GM12891 (cell line): ENCODE measurements at places on chromosomes 3 and 15.

GRCh38 chr3:179536256-179536655, 26.5 kb upstream of the ACTL6A start:
- DNase-seq: no peak

GRCh38 chr3:183980403-183980802, 37.3 kb downstream of the ABCC5 start:
- DNase-seq: no peak

GRCh38 chr3:136818191-136818768, 646 bp upstream of the SLC35G2 start:
- no peak for DNase-seq

- DNase-seq: no peak
Observed at GRCh38 chr15:82018201-82018600, 27.6 kb downstream of the MEX3B start.

GRCh38 chr3:38137615-38138348, 679 bp upstream of the MYD88 start:
- DNase-seq: no peak

GRCh38 chr3:32181365-32181764, 57.1 kb upstream of the CMTM8 start:
- no peak for DNase-seq

DNA sequence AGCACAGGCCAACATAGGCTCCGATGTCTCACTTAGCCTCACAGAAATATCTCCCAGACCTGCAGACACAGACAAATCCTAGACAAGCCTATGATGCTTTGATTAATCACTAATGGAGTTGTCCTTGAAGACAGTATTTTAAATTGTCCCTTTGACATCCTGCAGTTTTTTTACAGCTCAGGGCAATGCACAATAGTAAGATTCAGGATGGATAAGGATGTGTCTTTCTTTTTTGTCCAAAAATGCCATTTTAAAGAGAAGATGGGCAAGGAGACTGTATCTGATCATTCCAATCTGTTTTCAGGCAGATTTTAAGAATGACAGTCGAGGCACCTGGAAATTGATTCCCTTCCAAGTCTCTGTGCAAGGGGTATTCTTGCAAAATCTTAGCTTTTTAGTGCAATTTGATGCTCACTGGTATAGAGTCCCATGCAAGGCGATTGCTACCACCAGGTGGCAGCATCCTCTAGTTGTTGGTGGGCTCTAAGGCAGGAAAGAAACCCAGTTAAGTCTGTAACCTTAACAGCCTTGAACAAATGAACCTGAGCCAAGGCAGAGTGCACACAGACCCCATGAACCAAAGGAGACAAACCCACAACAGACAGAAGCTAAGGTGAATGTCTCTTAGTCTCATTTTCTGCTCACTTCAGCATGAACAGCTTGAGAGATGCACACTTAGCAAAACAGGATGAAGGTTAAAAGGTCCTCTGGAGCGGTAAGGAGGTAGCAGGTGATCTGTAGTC, 51.2 kb upstream of the MINAR1 start:
- peak; percentile 37 for DNase-seq

DNA sequence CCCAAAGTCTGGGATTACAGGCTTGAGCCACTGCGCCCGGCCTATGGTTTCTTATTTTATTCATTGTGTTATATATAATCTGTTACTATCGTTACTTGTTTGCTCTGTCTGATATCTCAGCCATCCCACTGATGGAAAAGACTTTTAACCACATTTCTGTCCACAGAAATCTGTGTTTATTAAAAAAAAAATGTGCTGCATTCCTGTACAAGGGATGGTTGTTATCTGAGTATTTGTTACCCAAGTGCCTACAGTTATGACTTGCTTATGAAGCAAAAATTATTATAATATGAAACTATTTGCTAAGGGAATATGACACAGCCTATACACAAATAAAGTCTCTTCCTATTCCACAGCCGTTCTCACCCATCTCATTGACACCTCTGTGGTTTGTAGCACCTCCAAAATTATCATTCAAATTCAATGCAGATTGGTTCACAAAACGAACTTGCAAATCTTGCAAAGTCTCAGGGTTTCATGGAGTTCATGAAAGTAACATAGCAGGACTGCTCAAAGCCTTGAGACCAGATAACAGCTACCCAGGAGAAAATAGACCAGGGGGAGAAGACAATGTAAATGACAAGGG, 47.4 kb upstream of the UBE2E1 start:
- no peak for DNase-seq

- DNase-seq: no peak
Observed at GRCh38 chr15:69074001-69074842, 59.7 kb downstream of the NOX5 start.

DNA sequence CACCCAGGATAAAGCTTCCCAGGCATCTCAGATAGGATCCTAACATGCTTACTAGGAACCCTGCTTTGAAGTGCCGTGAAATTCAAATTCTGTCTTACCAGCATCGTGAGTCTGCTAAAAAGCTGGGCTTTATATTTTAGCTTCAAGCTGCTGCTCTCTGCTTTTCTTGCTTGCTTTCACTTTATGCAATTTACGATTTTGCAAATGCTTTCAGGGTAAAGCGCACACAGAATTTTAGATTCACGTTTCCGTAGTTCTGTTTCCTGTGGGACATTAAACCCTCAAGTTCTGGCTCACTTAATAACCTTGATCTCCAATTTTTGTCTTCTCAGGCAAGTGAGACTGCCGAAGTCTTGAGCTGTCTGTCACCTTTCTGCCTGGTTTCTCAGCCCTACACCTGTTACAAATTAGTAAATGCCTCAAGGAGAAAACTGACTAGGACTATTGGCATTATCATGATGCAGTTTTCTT, 170.5 kb upstream of the TGFBR2 start:
- no peak for DNase-seq

DNA sequence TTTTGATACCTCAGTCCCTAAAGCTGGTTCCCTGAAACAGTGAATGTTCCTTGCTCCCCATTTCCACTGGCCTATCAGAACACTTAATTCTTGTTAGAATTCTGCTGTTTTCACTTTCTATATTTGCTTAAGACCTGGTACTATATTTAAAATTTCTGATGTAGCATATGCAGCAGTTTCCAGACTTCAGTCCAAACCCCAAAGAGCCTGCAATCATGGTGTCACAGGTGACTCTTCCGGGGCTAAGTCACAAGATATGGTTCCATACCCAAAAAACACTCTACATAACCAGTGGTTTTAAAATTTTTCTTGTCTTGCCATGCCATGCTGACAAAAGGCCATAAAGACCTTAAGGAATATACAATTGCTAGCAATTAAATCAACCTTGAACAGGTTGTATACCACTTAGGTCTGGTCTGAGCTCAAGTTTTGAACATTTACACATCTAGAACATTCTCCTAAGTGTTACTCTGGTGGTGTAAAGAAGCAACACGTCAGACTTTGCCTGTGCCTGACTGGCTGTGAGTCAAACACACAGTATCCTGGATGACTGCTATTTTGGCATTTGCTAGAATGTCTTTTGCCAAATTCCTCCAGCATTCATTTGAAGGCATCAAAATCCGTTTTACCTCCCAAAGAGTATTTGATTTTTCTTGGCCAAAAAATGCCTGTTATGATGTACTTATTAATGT, 160.0 kb downstream of the FRMD5 start:
- DNase-seq: no peak

- DNase-seq: no peak
Observed at GRCh38 chr3:53555068-53555588, 60.7 kb downstream of the CACNA1D start.

DNA sequence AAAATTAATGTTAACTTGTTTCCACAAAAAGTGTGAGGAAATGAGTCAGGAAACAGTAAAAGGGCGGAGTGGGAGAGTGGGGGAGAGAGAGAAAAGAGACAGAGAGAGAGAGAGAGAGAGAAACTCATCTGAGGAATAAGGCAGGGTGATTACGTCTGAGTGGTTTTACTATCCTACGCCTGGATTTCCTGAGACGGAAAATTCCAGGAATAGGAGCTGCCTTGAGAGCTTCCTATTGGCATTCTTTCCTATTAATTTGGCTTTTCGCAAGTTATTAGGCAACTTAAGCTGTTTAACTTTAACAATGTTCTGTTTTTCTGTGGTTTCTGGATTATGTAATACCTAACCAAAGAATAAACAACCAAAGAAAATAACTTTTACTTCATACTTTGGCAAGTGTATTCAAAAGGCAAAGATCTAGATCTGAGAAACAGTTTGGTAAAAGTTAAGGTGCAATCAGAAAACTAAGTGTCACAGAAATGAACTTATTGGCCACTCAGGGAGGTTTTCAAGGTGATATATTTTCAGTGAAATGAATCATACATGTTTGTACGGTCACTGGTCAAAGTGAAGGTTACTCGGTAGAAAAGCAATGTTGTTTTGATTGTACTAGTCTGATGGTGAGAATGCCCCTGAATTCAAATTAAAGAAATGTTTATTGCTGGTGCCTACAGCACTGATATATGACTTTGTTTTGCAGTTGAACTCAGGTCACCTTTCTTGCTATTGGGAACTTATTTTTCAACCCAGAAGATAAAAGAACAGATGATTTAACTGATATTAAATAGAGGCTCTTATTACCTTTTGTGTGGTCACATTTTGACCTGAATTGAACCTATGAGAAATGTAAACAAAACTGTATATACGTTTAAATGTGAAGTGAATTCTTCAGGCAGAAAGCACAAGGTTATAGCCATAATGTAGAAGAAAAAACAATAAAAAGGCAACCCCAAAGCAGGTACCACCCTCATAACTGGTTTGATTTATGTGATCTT, 39.9 kb upstream of the TNFSF10 start:
- no peak for DNase-seq

GRCh38 chr15:33124279-33124678, 70.2 kb downstream of the FMN1 start:
- no peak for DNase-seq

DNA sequence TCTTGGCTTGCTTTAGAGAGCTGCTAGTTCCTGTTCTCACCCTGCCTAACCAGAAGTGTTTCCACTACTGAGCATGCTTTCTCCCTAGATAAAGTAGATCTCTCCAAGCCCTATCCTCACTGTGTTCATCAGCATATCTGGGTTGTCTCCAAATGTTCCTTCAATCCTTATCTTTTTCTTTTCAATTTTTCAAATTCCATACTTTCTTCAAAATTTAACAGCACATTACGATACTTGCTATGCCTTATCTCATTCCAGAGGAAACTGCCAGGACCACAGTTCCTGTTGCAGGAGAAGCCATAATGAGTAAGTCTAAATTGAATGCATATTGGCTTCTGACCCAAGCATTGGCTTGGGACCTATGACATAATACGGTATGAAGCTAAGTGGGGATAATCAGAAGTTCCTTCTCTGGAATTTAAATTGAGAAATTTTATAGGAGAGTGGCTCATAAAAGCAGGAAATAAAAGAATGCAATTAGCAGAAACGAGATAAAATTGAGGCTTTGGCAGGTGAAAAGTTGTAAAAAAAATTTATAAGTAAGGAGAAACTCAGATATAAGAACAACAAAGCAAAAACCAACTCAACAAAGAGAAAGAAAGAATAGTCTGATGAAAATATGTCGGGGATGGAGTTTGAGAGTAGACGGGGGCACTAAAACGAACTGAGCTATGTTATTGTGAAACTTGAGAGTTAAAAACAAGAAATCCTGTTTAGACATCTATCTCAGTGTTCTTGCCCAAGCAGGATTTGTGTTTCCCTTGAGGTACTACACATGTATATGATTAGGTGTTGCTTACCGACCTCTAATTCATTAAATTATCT, 631.7 kb upstream of the CCDC54 start:
- DNase-seq: no peak

DNA sequence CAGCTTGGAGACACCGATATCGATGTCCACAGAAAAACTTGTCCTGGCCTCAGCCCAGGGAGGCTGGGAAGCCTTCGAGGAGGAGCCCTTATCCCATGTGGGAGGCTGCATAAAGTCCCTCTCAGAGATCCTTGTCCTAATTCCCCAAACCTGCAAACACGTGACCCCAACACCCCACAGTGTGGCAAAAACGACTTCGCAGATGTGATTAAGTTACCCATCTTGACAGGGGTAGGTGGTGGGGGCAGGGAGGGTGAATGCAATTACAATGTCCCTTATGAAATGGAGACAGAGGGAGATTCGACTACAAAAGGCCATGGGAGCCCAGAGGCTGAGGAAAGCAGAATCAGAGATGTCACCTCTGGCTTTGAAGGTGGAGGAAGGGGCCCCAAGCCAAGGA, 2.3 kb upstream of the TLR9 start:
- no peak for DNase-seq

GRCh38 chr3:105367406-105368213, 901 bp downstream of the ALCAM start:
- peak; percentile 38 for DNase-seq

GRCh38 chr3:118207271-118207670, 827.4 kb downstream of the IGSF11 start:
- no peak for DNase-seq

GRCh38 chr3:94525043-94525442, 462.2 kb downstream of the NSUN3 start:
- DNase-seq: no peak

GRCh38 chr3:114449271-114450007, 155.6 kb downstream of the TIGIT start:
- DNase-seq: no peak

- DNase-seq: no peak
Observed at GRCh38 chr3:98583766-98584165, 9.6 kb downstream of the CPOX start.

- peak; percentile 88 for DNase-seq
Observed at GRCh38 chr3:101676765-101677435, at the start of gene ZBTB11. Gene ZBTB11 (minus strand): TSS chr3:101677132. CDS start chr3:101676914, 218 bp downstream.

DNA sequence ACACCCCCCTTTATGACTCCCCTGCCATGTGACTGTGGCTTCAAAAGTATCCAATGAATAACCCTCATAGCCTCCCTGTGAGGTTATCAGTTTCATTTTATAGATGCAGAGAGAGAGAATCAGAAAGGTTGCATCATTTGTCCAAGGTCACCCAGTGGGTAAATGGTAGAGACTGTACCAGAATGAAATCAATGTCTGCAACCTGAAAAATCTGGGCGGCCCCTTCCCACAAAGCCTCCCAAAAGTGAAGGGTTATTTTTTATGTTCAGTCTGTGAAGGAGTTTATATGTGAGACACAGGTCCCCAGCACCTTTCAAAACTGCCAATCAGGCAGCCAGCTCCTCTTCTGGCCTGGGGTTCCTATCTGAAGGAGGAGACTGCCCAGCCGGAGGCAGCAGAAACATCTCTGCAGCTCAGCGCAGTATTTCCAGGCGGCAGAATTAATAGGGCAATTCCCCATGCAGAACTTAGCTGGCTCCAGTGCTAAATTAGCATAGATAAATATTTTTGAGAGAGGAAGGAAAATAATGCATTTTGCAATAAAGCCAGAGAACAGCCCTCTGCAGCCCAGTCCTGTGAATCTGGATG, 130.8 kb upstream of the PRR20G start:
- DNase-seq: no peak

DNA sequence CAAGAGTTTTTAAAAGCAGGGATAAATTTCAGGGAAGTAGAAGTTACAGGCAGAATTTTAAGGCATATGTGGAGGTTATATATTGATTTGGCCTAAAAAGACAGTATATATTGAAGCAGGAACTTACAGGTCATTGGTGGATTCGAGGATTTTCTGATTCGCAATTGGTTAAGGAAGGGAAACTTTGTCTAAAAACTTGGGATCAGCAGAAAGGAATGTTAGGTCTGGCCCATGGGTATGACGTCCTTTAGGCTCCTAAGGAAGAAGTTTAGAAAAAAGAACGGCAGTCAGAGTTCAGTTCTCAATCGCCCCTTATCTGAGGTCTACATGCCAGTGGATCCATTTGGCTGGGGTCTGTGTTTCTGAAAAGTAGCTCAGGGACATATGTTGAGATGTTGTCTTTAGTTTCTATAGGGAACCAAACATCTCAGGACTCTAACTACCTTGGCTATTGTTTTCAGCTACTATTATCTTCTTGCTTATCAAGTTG, 33.2 kb upstream of the ACP3 start:
- DNase-seq: no peak

GRCh38 chr3:41202834-41203345, 3.6 kb downstream of the CTNNB1 start:
- DNase-seq: no peak

GRCh38 chr3:129694228-129694627, 87.8 kb upstream of the PLXND1 start:
- no peak for DNase-seq
